ENCODE measurements at places on chromosomes 7 and 10.
A peak's percentile ranks its signal among the peaks of the same experiment; 100 is the strongest.

- no peaks in the 10 kb centered on the region for H3K27me3 ChIP-seq
- no peak overlapping the region for H3K4me3 ChIP-seq
- no peaks in the 10 kb centered on the region for H3K4me1 ChIP-seq
- H3K27ac ChIP-seq: no peak overlapping the region
- DNase-seq: no peak
Observed at GRCh38 chr7:138226745-138227279, 150.6 kb downstream of the AKR1D1 start.

DNA sequence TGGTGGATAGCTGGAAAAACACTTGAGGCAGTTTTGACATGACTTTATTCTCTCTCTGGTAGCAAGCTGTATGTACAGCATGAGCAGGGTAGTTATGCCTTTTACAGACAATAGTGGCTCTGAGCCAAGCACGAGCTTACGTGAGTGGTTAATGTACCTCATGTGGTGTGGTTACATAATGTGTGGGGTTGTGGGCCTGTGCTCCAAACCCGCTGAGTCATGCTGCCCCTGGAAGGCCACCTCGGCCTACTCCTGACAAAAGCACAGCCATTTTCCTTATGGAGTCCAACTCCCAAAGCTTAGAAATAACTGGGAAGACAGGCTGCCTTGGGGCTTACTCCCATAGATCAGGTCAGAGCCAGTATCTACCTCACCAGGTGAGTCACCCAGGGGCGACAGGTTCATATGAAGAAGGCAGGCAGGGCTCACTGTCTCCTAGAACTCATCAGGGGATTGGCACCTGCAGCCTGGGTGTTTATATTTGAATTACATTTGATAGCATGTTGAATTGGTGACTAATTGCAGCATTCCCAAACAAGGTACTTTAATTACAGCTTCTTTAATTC, 404.5 kb downstream of the ADRA2A start:
- H3K4me1 ChIP-seq: no peaks in the 10 kb centered on the region
- no peaks in the 10 kb centered on the region for H3K27me3 ChIP-seq
- H3K27ac ChIP-seq: no peak overlapping the region
- no peak overlapping the region for H3K4me3 ChIP-seq
- H3K36me3 ChIP-seq: no peaks in the 10 kb centered on the region

DNA sequence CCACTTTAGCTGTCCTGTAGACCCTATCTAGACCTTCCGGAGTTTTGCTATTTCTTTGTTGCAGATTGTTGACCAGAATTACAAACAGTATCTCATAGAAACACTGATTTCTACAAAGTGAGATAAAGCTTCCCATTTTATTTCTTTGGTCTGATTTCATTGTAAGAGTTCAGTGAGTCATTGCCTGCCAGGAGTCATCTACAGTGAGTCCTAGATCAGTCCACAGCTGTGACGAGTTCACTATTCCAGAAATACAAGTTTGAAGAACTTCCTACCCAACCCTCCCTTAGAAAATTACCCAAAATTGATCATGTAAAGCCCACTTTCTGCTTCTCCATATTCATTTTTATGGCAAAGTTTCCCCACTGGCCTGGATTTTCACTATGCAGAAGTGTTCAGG, 905.5 kb downstream of the CNTNAP2 start:
- no peak overlapping the region for H3K27ac ChIP-seq
- H3K27me3 ChIP-seq: no peaks in the 10 kb centered on the region
- DNase-seq: no peak

GRCh38 chr10:18681366-18681765, 22.1 kb downstream of the ARL5B start:
- H3K4me1 ChIP-seq: peaks cover 14% of the 10 kb centered on the region
- DNase-seq: peak; percentile 50
- H3K27ac ChIP-seq: peak overlapping the region; percentile 40
- no peak overlapping the region for H3K4me3 ChIP-seq

- H3K4me3 ChIP-seq: no peak overlapping the region
- no peaks in the 10 kb centered on the region for H3K36me3 ChIP-seq
- no peak overlapping the region for H3K27ac ChIP-seq
- DNase-seq: no peak
- H3K4me1 ChIP-seq: no peaks in the 10 kb centered on the region
Observed at GRCh38 chr10:19416164-19416563, 367.6 kb downstream of the MALRD1 start.

DNA sequence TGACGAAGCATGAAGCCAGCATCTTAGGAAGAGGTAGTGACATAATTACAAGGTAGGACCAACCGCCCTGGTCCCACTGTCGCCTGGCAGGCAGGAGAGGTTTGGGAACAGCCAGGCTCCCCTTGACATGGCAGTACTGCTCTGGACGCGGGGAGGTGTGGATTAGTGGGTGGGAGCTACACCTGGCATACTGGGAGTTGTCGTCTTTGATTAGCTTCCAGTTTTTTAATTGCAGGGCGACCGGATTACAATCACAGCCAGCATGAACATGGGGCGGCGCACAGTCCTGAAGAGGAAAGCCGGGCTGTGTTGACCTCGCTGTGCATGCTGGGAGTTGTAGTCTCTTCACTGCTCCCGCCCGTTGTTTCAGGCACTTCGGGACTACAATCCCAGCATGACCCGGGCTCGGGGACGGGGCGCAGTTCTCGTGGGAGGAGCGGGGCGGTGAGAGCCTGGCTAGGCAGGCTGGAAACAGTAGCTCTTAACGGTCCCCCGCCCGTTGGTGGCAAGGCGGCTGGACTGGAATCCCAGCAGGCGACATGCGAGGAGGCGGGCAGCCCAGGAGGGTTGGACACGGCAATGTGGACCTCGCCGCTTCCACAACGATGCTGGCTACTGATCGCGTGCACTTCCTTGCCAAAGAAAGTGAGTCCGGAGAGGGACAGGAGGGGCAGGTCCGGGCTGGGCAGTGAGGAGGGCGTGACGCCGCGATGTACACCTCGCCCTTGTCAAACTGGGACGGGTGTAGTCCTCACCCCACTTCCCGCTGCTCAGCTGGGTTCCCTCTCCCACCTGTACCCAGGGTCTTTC, 98.0 kb upstream of the ZNF722 start:
- H3K4me3 ChIP-seq: no peak overlapping the region
- H3K36me3 ChIP-seq: no peaks in the 10 kb centered on the region
- no peaks in the 10 kb centered on the region for H3K4me1 ChIP-seq
- DNase-seq: no peak

GRCh38 chr7:103117465-103117864, 31.4 kb downstream of the NAPEPLD start:
- DNase-seq: no peak
- H3K4me3 ChIP-seq: no peak overlapping the region
- no peak overlapping the region for H3K27ac ChIP-seq
- peaks cover 8% of the 10 kb centered on the region for H3K36me3 ChIP-seq

DNA sequence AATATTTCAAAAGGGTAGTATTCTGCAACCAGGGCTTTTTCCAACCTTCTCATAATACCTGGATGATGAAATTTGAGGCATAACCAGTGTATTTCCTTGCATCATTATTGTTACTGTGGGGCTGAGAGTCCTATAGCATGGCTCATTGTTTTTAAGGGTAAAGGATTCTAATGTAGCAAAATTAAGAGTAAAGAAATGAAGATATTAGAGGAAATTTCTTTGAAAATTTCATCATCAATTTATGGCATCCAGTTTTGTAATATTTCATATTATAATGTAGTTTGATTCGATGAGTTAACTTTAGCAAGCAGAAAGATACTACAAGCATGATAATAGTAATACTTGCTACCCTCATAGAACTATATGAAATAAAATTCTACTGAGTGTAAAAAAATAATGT, 387.3 kb upstream of the LRGUK start:
- no peak for DNase-seq

DNA sequence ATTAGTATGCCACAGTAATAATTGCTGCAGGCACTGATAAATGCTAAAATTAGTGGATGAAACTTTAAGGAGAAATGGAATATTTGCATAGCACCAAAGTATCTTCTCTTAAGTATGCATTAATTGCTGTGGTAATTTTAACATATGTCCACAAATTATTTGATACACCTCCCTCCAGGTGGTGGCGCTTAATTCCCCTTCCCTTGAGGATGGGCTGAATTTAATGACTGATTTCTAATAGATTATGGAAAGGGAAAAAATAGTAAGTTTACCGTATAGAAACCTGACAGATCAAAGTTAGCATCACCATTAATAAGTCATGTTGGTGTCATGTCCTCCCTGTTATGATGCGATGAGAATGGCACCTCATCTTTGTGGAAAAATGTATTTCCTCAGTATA, 519.2 kb downstream of the TFEC start:
- H3K27ac ChIP-seq: no peak overlapping the region
- no peaks in the 10 kb centered on the region for H3K27me3 ChIP-seq
- no peaks in the 10 kb centered on the region for H3K4me1 ChIP-seq
- H3K36me3 ChIP-seq: no peaks in the 10 kb centered on the region
- DNase-seq: no peak
- H3K4me3 ChIP-seq: no peak overlapping the region
